ENCODE measurements at places on chromosomes 1 and 21.
A peak's percentile ranks its signal among the peaks of the same experiment; 100 is the strongest.

DNA sequence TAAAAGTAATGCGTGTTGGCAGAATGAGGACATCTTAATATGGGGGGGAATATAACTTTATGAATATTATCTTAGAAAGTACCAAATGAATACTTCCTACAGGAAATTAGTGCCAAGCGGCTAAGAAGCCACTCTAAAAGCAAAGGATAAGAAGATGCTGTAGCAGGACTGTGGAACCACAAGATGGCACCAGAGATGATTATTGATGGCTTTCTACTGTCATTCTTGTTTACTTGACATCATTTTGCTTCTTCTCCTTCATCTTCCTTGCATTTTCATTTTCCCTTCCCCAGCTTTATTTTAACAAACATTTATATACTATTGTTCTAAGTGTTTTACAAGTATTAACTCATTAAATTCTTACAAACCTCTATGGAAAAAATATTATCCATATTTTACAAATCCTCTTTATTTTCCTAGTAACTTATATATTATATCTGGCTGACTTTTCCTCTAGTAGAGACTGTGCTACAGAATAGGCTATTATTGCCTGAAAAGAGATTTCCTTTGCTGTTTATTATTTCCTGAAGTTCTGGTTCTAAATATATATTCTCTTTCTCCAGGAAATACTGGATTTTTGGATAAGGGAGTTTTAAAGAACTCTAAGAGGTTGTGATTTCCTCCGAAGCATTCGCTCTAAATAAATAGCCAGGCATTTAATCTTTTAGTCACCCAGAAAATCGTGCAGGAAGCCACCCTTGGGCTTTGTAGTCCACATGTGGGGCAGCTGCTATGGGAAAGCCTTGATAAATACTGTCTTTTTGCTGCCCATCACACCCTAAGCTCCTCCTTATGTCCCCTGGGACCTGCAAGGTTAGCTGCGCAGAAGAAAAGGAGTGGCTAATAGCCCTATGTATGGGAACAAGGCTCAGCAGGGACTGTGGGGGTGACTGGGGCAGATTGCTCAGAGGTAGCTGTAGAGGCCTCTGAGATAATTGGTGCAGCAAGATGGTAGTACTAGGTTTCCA, 69.8 kb downstream of the TPR start:
- no peak for ATAC-seq

DNA sequence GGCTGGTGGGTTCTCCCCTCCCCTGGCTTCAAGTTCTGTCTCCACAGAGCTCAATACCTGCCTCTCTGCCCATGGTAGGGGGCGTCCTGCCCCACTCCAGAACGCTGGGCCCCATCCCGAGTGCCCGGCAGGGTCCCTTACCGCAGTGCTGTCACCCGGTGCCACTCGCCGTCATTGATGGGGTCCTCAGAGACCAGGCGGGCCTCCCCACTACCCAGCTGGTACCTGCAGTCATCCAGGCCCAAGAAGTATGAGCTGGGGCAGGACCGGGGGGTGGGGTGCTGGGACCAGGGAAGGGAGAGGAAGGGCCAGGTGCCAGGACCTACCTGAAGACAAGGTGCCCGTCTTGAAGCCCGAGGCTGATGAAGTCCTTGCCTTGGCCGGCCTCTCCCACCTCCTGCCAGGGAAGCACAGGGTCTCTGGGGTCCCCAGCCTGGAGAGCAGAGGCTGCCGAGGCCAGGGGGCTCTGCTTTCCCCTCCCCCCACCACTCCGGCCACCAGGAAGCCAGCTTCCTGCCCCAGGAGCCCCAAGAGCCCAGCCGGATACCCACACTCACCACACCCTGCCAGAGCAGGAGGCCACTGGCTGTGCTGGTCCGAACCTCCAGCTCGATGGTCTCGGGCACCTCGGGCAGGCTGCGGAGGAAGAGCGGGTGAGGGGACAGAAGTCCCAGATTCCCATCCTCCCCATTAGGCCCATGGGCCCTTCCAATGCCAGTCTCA, 12.1 kb downstream of the LDLRAD2 start:
- peak; percentile 29 for ATAC-seq

DNA sequence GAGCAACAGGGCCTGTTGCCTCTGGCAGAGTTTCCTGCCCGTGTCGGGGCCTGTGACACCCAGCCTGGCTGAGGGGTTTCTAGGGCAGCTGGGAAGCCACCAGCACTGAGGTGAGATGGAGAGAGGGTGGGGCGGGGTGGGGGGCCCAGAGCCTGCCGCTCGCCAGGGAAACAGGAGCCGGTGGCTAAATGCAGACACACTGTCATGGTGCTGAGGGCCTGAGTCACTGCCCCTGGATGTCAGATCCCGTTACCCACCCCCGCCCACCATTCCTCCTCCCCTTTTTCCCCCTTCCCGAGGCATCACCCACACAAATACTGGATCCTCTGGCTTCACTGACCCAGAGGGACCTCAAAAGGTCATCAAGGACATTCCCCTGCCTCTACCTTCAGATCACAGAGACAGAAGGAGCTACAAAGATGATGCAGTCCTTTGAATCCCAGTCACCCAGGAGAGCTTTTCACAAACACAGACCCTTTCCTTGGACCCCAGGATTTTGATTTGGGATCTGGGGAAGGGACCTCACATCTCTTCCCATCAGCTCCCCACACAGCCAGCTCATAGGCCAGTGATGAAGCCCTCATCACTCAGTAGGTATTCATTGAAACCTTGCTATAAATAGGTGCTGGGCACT, 1.9 kb upstream of the HSPB7 start:
- no peak for ATAC-seq

DNA sequence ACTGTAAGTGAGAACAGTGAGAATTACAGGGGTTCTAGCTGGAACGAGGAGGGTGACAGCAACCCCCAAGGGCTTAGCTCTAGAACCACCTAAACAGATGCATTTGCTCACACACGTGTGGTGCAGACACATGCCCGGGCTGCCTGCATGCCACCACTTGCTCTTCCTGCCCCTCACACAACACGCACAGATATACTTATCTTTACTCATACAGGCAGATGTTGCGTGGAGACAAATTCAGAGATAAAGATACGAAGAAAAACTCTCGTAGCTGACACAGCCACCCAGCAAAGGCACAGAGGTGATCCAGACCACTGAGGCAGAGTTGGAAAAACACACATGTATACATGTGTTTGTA, 13.5 kb downstream of the VANGL1 start:
- ATAC-seq = no peak

DNA sequence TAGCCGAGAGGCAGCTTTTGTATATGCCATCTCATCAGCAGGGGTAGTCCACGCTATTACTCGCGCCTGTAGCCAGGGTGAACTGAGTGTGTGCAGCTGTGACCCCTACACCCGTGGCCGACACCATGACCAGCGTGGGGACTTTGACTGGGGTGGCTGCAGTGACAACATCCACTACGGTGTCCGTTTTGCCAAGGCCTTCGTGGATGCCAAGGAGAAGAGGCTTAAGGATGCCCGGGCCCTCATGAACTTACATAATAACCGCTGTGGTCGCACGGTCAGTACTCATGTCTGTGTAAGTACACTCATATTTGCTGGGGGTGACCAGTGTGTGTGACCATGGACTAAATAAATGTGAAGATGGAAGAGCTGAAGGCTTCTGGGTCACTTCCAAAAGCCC, 7.4 kb downstream of the WNT2B start:
- ATAC-seq = no peak

DNA sequence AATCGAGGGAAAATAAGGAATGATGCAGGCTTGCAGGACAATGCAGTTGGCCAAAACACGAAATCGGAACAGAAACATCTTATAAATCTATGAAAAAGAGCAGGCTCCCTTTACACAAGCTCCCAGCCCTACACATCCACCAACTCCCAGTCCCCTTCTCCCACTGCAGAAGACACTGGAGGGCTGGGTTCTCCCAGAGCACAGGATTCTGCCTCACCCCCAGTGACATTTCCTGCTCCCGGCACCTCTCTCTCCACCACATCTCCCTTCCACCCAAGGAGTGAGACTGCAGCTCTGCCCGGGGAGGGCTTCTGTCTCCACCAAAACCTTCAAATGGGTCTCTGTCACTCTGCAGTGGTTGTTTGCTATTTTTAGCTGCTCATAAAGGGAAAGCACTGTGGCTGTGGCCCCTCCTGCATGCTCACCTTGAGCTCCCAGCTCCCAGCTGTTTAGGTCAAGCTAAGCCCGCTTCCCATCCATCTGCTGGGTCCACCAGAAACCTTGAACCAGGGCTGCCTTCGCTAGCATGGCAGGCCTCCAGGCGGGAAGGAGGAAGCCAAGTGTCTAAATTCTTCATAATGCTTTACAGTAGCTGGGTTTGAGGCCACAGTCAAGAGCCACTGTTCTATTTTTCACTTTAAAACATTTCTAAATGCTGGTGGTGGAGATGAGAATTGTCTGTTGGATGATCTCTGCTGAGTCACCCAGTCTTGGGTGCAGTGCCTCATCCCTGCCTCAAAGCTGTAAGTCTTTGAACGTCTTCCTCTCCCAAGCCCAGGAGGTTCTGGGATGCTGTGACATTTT, 3.3 kb upstream of the C2CD2 start:
- ATAC-seq = no peak

DNA sequence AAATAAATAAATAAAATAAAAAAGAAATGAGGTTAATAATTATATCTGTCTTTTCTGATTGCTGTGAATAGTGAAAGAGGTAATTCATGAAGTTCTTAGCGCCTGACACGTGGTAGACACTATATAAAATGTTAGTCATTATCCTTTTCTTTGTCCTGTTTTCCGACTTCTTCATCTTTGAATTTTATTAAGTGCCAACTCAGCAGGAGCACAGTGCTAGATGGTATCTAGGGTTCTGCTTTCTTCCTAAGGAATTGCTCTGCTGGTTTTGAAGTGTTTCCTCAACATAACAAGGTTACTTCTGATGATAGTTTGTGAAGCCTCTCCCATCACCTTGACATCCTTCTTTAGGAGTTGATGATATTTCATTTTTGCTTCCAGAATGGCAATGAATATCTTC, 227.0 kb downstream of the DNM3 start:
- no peak for ATAC-seq

- no peak for ATAC-seq
Observed at GRCh38 chr1:40985875-40986274, 6.4 kb downstream of the CTPS1 start.

DNA sequence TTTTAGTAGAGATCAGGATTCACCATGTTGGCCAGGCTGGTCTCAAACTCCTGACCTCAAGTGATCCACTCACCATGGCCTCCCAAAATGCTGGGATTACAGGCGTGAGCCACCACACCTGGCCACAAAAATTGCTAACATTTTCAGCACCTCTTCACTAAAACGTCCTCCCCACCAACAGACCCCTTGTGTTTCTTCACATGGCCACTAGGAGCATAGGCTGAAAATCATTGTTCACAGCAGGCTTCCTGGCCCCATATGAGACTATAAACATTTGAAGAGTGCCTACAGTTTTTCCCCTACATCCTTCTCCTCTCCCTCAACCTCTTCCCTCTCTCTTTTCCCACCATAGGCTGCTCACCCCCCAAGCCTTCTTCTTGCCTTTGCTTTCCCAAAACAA, 28.0 kb upstream of the SFPQ start:
- ATAC-seq = no peak

DNA sequence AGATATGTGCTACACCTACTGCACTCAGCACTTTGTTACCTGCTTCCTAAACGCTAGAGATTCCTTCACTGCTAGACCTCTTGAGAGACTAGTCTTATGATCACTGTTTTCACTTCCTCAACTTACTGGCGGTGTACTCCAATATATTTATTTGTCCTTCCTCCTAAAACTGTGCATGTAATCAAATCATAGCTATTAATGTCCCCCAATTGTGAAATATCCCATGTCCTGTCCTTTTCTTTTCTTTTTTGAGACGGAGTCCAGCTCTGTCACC, 3.4 kb downstream of the SOAT1 start:
- no peak for ATAC-seq

GRCh38 chr1:237032029-237032428, 10.0 kb upstream of the RYR2 start:
- ATAC-seq = no peak

DNA sequence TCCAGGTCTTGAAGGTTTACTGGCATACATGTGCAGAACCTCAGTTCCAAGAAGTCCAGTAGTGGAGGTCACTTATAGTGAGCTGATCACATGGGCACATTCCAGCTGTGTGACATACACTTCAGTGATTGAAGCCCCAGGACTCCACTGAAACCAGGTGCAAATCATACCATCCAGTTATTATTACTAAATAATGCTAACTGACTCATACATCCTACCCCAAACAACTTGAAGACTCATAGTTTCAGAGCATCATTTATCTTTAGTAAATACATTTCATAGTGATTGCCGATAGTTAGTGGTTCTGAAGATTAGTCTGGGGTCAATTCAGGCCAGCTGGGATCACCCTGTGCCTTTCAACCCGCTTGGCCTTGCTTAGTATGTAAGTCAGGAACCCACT, 137.9 kb upstream of the UBE2U start:
- no peak for ATAC-seq

DNA sequence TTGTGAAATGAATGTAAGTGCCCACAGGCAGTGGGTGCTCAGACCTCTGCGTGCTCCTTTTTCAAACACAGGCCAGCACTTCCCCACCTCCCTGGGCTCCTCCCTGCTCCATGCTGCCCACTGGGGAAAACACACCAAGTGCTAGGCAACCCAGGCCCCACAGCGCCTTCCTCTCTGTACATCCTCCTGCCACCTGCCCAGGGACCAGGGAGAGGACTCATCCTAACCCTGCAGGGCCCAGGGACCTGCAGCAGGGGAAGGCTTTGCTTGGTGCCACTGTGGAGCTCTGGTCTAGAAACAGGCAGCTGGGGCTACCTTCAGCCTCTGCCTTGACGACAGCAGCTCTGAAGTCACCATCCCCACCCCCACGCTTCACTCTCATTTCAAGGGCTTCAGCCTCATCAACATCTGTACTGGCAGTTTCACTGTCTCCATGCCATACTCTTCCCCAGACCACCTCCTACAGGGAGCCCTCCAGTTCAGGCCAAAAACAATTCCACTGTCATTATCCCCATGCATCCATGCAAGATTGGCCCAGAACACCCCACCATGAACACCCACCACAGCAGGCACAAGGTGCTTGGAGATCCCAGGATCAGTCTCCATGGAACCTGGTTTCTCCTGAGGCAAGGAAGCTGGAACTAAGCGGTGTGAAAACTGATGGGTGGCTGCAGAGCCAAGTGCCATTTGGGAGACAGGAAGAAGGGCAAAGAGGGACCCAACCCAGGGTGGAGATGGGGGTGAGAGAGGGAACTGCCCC, 1.1 kb downstream of the IGSF8 start:
- no peak for ATAC-seq

DNA sequence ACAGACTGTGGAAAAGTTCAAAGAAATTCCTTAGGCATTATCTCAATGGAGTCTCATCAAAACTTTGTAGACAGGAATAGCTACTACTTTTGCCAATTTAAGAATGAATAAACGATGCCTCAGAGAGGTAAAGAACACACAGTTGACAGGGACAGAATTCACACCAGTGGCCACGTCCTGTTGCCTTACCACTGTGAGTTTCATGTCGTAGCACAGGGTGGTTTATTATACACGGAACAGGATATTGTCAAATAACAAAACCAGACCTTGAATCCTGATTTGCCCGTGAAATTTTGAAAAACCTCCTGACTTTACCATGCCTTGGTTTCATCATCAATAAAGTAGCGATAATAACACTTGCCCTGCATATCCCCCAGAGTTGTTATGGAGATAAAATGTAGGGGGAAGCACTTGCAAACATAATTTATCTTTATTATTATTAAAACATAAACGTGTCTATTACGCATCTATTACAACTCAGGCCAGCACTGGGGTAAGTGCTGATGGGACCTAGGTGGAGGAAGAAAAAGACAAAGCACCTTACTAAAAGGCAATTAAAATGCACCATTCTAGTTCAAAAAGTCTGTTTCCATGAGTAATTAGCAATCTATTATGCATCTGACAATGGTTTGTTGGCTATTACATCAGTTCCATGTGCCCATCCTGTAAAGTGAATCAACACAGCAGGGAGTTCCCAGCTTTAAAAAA, 408.1 kb upstream of the RUNX1 start:
- ATAC-seq = no peak

GRCh38 chr1:41379738-41380130, 18.5 kb downstream of the FOXO6 start:
- ATAC-seq = no peak
